Urinary bladder (tissue), 4 donors: ENCODE measurements at places on chromosomes 4 and X.

- DNase-seq: peak; percentile 36
Measured at GRCh38 chr4:122826553-122827257, at the start of gene FGF2. Gene FGF2, plus strand, starts transcription at chr4:122826831. Its CDS starts 344 bp downstream, at chr4:122827175.

- no peak for DNase-seq
Measured at GRCh38 chr4:159326480-159326879, 223.6 kb downstream of the RAPGEF2 start.

GRCh38 chrX:30573125-30573524, 4.4 kb downstream of the TASL start:
- DNase-seq: no peak

- no peak for DNase-seq
Measured at GRCh38 chr4:15130441-15130840, 128.2 kb downstream of the CPEB2 start.

GRCh38 chr4:140777386-140777785, 21.2 kb upstream of the TBC1D9 start:
- no peak for DNase-seq

DNA sequence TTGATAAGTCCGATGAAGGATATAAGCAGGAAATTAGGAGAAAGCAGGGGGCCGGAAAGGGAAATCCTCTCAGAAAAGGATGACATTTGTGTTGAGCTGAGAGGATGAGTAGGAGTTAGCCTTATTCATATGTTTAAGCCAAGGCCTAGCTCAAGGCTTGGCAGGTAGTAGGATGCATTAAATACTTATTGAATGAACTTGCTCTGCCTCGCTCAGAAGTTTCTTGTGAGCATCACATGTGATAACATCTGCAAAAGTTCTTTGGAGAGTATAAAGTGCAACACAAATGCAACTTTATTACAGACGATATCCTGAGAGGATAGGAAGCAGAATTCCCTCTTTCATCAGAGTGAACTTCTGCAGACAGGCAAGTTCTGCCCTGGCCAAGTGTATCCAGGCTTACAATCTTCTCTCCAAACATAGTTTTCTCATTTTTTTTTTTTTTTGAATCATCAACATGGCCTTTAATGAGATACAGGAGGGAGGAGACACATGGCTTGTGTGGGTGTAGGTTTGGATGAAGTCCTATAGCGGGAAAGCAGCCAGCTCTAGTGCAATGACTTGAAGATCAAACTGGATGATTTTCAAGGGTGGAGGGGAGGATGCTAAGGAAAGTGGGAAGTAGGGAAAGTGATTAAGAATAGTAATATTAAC, 48.1 kb downstream of the LUZP4 start:
- no peak for DNase-seq

- DNase-seq: no peak
Measured at GRCh38 chr4:185468999-185469398, 2.5 kb downstream of the CCDC110 start.

GRCh38 chr4:151331276-151332042, 6.1 kb upstream of the SH3D19 start:
- DNase-seq: no peak

DNA sequence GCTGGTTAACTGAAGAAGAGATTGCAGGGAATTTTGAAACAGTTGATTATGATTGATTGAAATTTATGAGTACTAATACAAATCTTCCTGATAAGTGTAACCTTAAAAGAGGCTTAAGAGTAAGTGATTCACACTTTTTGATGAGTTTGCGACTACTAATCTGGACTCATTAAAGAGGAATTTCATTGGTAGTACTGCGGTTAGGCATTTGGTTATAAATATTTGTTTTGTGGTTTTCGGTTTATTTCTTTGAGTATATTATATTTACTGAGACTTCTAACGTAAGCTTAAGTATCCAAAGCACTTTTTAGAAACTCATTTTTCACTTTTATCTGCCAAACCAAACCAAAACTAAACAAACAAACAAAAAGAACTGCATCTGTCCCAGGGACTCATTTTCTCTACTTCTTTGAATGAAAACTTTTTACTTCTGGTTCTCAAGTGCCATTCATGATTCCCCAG, 20.7 kb downstream of the SLIT2 start:
- DNase-seq: no peak

- peak; percentile 50 for DNase-seq
Measured at GRCh38 chr4:147332091-147332490, 148.8 kb upstream of the EDNRA start.

GRCh38 chrX:2385224-2385623, 115.6 kb downstream of the DHRSX start:
- no peak for DNase-seq

DNA sequence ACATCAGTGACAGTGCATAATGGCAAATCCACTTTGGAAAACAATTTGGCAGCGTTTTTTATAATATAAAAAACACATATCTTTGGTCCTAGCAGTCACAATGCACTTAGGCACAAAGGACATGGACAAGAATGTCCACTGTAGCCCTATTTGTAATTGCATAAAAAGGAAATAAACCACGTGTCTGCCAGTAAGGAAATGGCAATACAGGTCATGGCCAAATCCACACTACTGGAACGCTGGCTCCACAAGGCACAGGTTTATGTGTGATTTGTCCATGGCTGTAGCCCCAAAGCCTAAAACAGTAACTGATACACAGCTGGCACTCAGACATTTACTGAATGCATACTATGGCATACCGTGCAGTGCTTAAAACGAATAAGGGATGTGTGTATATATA, 69.7 kb downstream of the CD99L2 start:
- DNase-seq: no peak

DNA sequence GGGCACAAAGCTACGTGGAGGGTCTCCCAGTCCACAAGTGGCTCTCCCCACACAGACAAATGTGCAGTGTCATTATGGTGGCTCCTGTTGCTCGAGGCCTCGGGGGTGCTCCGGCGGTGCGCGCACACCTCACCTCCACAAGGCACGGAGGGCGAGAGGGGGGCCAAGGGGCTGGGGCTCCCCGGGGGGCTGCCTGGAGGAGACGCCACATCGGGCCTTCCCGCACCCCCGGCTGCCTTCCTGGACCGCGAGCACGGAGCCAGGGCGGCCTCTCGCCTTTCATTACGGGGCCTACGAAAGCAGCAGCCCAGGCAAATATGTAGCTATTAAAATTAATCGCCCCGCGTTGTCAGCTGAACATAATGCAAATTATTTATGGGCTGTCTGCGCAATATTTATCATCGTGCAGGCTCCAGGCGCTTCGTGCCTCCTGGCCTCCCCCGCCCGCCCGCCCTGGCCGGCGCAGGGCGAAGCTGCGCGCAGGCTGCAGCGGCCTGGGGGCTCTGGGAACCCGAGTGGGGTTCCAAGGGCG, 70.8 kb upstream of the BCOR start:
- no peak for DNase-seq

DNA sequence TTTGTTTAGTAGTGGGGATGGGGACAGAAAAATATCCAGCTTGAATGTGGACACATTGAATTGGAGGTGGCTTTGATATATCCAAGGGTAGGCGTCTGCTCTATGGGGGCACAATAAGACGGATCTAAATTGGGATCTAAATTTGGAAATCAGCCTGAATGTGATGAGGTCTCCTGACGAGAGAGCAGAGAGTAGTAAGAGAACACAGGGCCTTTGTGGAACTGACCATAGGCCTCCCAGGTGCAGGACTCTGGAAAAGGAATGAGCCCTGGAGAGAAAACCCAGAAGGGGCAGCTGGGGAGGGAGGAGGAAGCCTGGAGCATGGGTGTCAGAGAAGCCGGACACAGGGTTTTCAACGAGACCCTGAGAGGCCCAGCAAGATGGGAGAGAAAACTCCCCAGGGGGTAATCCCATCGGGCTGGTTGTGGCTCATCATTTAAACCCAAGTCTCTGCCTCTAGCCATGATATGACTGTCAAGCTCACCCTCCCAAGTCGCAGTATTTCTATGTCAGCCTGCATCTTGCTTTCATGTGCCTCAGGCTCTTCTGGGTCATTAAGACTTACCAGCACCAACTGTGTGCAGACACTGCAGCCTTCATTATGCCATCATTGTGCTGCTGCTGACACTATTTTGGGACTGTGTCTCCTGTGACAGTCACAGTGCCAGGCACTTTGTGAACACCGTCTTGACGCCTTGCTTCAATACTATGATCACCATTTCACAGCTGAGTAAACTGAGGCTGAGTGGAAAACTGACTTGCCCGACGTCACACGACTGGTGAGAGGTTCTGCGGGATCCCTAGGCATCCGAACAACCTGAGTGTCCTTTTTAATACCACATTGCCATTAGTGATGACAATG, 57.1 kb downstream of the ANAPC4 start:
- no peak for DNase-seq

DNA sequence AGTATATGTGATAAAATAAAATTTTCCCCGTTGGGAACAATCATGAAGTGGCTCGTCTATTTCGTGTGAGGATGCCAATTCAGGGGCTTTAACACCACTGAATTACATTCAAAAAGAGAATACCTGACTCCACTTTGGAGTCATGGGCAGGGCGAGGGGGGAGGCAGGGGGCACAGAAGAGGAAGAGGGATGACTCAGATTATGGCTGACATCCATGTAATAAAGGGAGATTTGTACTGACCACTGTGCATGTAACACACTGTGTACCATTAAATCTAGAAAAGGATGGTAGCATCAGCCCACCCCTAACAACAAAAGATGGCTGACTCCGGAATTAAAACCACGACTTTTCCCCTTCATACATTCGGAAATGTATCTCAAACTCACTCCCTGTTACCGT, 1.3 kb downstream of the SLC9A7 start:
- DNase-seq: no peak

DNA sequence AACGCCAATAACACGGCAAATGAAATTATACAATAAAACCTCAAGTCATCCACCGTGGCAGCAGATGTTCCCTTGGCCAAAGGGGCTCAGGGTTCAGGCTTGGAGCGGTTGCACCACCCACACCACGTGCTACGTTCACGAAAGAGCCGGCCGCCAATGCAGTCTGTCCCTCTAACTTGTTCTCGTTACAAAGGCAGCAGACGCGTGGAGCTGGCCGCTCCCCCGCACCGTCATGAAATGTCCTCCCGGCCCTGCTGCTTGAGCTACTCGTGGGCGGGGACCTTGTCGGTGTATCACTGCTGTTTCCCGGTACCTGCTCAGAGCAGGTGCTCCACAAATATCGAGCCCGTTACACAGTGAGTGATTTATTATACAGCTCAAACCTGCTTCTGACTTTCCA, 36.4 kb upstream of the MAN2B2 start:
- no peak for DNase-seq

DNA sequence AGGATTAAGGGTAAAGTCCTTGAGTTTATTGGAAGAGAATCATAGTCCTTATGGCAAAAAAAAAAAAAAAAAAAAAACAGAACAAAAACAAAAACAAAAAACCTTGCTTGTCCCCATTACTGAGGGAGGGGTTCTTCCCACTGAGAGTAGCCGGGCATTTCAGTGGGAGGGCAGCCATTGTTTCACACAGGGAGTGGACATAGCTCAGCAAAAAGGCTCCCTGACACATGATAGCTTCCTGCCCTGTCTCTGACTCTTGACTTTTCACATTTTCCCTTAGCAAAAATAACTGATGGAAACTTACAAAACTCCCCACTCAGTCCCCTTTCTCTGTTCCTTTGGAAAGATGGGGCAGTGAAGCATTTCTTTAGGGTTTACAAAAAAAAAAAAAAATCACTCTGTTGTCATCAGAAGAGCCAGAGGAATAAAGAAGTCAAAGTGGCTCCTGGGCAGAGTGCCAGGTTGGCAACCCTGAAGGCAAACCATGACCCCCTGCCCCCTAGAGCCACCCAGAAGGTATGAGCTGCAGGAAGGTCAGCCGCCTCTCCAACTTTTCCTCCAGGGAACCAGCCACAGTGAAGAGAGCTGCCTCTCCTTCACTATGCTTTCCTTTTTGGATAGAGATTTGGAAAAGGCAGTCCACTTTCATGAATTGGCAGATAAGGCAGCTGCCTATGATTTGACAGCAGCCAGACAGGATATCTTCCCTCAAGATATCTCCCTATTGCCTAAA, 170.6 kb downstream of the KDR start:
- DNase-seq: no peak

- DNase-seq: no peak
Measured at GRCh38 chrX:19670854-19671620, 155.7 kb upstream of the MAP3K15 start.

DNA sequence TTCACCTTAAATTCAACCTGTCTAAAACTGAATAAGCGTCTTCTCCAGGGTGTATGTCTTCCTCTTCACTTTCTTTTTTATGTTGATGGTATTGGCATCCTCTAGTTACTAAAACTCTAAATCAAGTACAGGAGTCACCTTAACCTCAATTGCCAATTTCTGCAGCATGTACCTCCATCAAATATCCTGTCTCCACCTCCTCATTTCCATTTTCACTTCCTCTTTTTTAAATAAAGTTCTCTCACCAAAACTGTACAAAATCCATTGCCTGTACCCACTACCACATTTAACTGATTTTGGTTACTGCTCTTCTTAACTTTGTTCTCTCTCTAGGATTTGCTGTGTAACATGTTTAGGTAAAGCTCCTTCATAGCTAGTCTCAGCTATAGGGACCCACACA, 9.2 kb upstream of the NPFFR2 start:
- DNase-seq: no peak

- no peak for DNase-seq
Measured at GRCh38 chr4:136036744-136037143, 1495.5 kb downstream of the PCDH18 start.

DNA sequence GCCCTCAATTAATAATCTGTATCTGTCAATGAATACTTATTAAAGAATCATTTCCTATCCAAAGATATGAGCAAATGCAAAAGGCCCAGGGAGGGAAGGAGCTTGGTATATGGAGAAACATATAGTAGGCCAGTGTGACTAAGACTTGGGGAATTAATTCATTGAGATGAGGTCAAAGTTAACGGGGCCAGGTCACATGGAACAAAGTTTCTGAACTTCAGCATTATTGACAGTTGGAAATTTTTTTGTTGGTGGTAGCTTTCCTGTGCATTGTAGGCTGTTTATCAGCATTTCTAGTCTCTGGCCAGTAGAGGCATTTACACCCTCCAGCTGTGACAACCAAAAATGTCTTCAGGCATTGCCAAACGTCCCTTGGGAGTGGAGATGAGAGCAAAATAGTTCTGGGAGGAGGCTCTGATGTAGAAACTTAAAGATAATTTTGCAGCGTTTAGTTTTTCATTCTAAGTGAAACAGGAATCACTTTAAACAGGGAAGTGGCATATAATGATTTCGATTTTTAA, 202.0 kb downstream of the SLC4A4 start:
- DNase-seq: no peak

GRCh38 chr4:25943312-25943711, 29.3 kb downstream of the SMIM20 start:
- no peak for DNase-seq

- DNase-seq: no peak
Measured at GRCh38 chrX:115234461-115234860, 565 bp upstream of the LRCH2 start.

DNA sequence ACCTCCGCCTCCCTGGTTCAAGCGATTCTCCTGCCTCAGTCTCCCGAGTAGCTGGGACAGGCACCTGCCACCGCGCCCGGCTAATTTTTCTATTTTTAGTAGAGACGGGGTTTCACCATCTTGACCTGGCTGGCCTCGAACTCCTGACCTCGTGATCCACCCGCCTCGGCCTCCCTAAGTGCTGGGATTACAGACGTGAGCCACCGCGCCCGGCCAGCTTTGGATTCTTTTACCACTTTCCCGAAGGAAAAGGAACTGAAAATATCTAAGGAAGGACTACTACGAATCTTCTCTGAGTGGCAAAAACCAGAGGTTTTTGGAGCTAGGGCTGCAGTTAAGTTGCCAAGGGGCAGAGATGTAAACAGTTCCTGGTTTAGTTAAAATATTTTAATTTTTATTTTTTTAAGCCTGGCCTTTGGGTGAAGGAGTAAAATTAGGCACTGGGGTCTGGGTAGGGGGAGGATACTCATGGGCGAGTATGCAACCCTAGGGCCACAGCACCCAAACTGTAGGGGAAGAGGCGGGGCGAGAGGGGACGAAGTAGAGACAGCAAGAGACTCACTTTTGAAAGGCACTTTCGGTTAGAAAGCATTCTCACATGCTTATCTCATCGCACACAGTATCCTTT, 525 bp upstream of the CISD2 start:
- DNase-seq: no peak
